Activated B cell treated with CpG ODN at 0.5 μM for 24 hours (primary cell): ENCODE measurements at places on chromosomes 5 and 9.

DNA sequence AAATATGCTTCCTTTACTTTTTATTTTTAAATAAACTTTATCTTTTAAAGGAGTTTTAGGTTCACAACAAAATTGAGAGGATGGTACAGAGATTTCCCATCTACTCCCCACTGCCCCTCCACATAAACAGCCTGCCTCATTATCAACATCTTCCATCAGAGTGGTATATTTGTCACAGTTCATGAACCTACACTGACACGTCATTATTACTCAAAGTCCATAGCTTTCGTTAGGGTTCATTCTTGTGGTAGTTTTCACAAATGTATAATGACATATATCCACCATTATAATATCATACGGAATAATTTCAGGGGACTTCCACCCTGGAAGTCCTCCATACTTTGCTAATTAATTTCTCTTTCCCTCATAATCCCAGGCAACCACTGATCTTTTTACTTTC lies 204.9 kb downstream of the SMARCA2 start:
- DNase-seq: no peak

GRCh38 chr9:98380065-98380681 lies 124.7 kb upstream of the TBC1D2 start:
- DNase-seq: no peak

GRCh38 chr5:113770648-113771047 lies 257.2 kb downstream of the YTHDC2 start:
- DNase-seq: no peak

DNA sequence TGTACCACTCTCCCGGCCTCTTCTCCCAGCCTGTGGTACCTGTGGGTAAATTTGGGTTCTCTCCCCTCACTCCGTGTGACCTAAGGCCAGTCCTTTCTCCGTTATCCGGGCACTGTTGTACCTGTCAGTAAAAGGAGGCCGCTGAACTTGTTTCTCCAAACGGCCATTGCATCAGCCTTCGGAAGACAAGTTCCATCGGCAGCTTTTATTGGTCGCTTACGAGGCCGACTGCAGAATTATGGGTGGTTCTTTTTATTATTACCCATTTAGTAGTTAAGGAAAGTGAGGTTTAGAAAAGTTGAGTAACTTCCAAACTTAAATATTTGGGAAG lies 558 bp downstream of the GRPEL2 start:
- DNase-seq: no peak

- DNase-seq: no peak
Measured at GRCh38 chr5:9545992-9546851, at the start of gene SEMA5A. TSS of gene SEMA5A (minus strand) at chr5:9546075. CDS start at chr5:9379946, 166,129 bp downstream.
